SHP77 (cell line): ENCODE measurements at places on chromosomes 2 and 18.

DNA sequence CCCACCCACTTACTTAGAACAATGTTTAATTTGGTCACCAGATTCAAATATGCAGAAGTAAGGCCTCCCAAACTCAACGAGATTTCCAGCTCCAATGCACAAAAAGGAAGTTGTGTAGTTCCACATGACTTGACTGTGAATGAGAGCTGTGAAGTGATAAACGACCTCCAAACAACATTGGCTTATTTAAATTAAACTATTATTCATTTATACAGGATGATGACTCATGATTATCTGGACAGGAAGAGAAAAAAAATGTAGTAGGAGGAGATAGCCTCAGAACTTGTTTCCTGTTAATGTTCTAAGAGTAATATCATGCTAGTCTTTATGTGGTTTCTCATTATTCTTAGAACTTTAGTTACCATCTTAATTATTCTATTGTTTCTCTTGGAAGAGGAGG is 237.3 kb downstream of the C1D start:
- DNase-seq = no peak

GRCh38 chr2:24675338-24675737 is 117.9 kb downstream of the PTRHD1 start:
- DNase-seq = no peak

DNA sequence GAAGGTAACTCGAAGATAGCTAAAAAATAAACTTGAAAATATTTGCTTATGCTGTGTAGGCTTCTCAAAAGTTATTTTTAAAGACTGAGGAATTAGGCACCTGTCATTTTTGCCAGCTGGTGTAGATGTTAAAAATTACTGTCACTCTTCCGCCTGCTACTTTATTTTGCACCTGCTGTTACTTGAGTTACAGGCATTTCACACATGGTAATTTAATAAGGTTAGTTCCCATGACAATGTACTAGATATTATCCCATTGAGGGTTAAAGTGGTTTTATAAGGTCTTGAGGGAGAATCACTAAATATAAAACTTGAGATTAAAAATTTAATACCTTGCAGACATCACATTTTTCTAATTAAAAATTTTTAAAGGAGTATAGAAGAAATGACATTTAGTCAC is 26.6 kb downstream of the MYL1 start:
- DNase-seq = peak; percentile 2

DNA sequence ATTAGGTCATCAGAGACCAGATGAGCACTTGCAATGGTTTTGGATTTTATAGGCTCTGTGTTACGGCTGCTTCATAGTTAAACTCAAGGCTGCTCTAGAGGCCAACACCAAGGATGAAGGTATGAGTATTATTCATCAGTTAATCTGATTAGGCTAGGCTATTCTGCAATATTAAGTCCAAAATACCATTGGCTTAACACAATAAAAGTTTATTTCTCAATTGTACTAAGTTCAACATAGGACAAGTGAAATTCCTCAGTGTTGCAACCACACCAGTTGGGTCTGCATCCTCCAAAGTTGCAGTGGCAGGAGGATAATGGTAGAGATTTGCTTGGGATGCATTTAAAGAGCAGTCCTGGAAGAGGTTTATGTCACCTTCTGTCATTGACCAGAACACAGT is 538.3 kb upstream of the CDH2 start:
- DNase-seq = no peak

DNA sequence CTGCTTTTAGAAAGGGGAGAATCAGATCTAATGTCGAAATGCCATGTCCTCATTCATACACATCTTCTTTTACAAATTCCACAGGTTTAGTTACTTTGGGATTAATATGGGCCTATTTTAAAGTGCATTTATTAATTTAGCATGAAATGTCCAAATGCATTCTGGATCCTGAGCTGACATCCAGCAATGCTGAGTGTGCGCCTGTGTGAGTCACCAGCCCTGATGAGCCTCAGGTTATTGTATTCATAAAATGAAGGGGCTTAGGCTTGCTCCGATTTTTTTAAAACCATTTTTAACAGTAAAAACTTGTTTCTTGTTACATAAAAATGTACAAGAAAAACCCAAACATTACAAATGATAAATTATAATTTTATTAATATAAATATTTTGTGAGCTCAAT is 94.1 kb downstream of the SH3YL1 start:
- no peak for DNase-seq

DNA sequence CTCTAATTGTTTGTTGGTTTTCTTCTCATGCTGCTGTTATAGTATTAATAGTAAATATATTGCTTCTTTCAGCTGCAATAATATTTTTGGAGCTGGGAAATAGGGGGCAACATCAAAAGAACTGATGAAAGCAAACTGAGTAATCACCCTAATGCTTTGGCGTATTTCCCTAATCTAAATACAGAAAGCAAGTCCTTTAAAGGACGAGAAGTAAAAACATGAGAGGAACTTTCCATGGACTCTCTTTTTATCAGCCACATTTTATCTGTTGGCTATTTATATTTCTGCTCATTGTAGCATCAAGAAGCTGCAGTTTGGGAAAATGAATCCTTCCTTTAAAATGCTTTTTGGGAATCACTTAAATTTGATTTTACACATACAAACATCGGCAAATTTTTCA is 139.9 kb upstream of the SLC8A1 start:
- no peak for DNase-seq

GRCh38 chr2:45688479-45689298 is 37.2 kb downstream of the PRKCE start:
- DNase-seq = no peak

DNA sequence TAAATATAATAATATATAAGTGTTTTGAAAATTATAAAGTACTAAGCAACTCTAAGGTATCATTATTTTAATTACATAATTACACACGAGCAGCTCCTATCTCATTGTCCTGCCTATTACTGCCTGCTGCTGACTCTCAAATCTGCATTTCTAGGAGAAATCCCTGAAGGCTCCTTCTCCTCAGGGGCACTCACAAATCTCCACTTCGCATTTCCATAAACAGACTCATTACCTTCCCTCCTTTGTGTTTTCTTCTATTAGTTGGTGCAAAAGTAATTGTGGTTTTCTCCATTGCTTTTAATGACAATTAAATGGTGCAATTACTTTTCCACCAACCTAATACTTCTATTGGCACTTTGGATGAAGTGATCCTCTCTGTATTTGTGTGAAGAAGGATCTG is 135.0 kb upstream of the HNMT start:
- DNase-seq = no peak

- no peak for DNase-seq
These were observed 59.9 kb downstream of the DYM start for GRCh38 chr18:49400398-49401072.

- no peak for DNase-seq
These were observed 192.7 kb downstream of the SEPTIN10 start for GRCh38 chr2:109421101-109421500.
